A172 (cell line): ENCODE measurements at places on chromosomes 4 and X.

DNA sequence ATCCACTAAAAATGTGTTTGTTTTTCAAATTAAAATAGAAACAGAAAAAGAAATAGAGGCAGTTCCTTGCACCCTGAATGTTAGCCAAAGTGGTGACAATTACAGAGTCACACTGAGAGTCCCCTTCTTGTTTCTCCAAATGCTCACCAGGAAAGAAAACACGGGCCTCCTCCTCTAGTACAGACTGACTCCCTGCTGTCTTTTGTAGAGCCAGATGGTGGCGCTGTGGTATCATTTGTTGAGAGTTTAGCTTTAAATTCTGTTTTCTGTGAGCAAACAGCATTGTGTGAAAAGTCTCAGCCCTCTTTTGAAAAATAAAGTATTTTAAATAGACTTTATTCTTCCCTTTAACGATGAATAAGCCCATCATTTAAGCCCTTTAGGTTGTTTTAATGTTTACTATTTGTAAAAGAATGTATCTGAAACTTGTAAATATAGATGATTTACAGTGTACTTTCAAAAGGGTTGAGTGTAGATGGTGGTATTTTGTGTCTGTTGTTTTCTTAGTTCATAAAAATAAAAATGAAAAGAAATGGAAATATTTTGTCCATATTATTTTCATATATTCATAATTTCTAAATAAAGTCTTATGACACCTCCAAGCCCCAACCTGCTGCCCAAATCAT, 36.9 kb upstream of the ATOH1 start:
- peak; percentile 38 for DNase-seq

GRCh38 chr4:55791666-55792065, 27.9 kb upstream of the EXOC1L start:
- peak; percentile 21 for DNase-seq

- DNase-seq = no peak
Measured at GRCh38 chr4:26476545-26476944, 13.7 kb downstream of the CCKAR start.

DNA sequence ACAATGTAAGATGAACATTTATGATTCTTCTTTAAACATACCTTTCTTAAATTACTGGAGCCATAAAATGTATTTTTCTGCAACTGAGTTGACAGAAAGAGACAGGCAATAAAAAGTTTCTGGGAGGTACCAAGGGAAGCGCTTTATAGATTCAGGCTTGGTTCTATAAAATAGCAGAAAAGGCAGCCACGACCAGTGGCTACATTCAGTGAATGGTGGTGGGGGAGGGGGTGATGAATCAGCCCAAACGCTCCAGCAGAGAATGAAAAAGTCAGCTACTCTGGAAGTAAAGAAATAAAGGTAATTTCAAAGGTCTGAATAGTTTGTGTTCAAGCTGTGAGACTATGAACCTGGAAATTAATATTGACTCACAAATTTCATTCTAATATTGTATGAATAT, 456.1 kb downstream of the KCTD8 start:
- peak; percentile 2 for DNase-seq

DNA sequence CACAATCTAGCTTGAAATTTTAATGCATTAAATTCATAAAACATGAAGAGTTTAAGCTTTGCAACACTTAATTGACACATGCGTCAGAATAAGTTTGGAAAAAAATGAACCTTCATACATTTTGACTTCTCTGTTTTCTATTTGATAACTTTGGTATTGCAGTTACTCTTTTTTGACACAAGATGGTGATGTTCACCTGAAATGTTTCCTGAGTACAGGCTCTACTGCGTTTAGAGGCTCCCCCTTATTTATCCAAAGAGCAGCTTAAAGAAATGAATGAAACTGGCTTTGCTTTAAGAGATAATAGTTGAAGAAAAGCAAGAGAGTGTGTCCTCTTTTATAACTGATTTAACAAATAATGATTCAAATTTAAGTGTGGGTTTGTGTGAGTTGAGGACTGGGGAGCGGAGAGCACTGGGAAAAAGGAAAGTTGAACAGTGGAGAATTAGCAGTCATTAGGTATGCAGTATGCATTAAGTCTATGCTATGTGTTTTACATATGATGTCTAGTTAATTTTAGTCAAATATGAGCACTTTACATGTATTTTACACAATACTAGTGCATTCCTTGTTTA, 180.6 kb upstream of the NUDT6 start:
- DNase-seq = peak; percentile 30

DNA sequence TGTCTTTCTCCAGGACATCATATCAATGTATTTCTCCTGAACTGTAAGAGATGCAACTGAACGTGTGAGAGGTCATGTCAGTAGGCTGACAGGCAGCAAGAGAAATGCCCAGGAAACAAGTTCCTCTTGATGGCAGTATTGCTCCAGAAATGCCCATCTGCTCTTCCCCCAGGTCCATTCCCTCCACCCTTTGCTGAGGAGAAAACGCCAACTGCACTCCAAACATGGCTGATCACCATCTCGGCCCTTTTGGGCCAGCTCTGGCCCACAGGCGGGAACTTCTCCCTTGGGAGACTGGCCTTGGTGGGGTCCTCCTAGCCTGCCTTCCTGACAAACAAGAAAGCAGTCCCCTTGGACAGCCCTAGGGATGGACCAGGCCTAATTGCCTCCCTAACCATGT, 276.5 kb upstream of the AGTR2 start:
- DNase-seq = no peak

DNA sequence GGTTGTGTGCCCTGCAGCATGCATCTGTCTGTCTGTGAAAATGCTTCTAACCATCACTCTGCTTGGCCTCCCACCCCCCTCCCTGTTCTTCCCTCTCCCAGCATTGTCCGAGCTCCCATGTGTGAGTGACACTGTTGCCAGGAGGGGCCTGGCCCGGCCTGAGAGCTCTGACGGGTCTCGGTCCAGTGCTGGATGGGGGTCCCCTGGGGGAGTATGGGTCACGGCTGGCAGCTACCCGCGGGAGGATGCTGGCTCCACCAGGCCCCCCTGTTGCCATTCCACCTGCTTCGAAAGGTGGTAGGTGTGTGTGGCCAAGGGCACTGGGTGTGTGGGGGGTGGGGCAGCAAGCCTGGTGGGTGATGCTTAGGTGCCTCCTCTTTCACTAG, 3.6 kb downstream of the NLGN3 start:
- DNase-seq = no peak

DNA sequence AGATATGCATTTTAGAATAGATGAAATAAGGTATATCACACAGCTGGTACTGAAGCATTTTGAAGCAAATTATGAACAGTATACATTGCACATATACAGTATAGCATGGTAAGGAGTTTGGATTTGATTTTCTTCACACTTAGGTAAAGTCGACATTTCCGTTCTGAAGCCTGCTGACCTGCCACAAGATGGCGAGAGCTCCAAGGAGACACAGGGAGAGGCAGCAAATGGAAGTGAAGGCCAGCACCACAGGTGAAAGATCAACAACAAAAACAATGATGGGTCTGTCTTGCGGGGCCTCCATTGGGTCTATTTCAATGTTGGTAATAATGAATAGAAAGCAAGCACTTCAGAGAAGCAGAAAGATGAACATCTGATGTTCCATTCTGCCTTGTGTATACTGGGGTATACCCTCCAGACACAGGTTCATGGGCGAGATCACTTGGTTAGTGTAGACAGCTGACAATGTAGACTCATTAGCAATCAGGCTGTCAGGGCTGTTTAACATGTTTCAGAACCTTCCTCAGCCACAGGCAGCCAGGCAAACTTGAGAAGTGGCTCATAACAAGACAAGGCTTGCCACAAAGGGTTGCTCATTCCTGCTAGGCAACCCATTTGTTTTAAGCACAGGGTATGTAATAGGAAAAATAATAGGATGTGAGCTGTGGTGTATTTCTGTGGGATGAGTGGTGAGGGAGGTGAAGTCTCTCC, 21.4 kb upstream of the NOX1 start:
- DNase-seq = peak; percentile 0

GRCh38 chrX:129748305-129748704, 9.5 kb downstream of the XPNPEP2 start:
- DNase-seq = no peak

GRCh38 chr4:103591841-103592240, 127.9 kb downstream of the TACR3 start:
- DNase-seq = no peak

GRCh38 chr4:25022766-25023165, 8.0 kb downstream of the LGI2 start:
- DNase-seq = no peak

DNA sequence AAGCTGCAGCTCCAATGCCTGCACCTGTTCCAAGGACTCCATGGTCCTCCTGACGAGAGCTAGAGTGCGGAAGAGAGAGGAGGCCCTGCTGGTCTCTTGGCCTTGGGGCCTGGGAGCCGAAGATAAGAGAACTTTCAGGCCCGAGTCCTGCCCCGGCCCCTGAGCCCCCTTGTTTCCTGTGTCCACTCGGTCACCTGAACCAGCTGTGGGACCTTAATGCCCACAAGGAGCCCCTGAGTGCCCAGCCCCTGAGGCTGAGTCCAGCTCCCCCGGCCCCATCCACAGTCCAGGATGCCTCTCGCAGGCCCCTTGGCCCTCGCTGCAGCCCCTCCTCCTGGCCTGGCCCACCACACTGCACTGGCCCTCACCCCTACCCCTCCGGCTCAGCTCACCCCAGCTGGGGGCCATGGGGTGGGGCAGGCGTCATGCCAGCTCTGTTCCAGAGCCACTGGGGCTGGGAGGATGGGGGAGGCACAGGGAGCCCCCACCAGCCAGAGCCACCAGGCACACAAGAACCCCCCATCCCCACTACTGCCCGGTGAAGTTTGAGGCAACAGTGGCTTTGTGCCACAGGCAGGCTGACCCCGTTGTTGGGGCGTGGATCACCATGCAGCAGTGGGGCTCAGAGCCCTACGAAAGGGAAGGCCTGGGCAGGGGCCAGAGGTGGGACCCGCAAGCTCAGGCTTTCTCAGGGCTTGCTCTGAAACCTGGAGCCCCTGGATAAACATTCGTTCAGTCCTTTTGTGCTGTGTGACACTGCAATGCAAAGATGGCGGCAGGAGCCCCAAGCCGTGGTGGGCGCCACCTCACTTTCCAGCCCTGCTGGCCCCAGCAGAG, 14.1 kb downstream of the NAT8L start:
- no peak for DNase-seq

- no peak for DNase-seq
Measured at GRCh38 chrX:69161786-69162349, 3.4 kb downstream of the PJA1 start.

DNA sequence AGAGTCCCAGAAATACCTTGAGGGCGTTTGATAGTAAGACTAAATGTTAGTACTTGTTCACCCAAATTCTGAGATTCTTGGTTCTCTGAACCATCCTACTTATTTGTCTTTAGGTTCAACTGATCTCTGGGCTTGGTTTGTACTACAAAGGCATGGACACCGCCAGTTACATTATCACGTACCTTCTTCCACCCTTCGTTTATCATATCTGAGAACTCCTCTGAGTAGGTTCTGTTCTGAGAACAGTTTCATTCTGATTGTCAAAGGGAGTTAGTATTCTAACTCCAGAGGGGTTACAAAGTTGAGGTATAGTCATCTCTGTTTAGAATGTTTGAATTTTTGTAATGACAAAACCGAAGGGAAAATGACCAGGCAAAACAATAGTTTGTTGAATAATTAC, 19.3 kb downstream of the ZFX start:
- DNase-seq = no peak

- no peak for DNase-seq
Measured at GRCh38 chr4:14910411-14910810, 91.9 kb upstream of the CPEB2 start.

- no peak for DNase-seq
Measured at GRCh38 chrX:9859711-9860555, 73.7 kb downstream of the SHROOM2 start.

DNA sequence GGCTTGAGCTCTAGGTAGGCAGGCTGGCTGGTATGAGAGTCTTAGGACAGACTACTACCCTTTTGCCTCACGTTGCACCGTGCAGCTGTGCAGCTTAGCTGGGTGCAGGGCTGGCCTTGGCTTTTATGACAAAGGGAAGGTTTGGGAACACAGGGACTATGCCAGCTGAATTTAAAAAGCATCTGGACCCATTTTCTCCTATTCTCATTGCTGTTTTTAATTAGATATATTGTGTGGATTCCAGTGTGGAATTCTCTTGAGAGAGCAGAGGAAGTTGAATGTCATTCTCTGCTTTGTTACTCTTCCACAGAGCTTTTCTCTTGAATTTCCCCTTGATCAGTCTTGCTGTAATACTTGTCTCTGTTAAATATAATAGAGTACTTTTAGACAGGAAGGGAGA, 192.7 kb downstream of the ZNF330 start:
- no peak for DNase-seq

DNA sequence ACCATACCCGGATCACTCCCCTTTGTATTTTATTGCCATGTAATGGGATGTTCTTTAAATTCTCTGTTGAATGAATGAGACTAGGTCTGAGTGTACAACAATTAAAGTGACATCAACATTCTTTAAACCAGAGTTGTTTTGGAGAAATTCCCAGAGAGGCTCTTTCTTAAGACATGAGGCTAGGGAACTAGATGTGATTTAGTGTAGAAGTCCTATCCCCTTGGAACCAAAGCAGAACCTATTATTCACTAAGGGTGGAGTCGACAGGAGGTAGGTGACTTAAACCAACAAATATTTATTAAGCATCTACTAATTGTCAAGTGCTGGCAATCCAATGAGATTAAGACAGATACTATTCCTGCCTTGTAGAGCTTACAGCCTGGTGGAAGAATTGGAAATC, 1.7 kb downstream of the EIF1AX start:
- peak; percentile 39 for DNase-seq

DNA sequence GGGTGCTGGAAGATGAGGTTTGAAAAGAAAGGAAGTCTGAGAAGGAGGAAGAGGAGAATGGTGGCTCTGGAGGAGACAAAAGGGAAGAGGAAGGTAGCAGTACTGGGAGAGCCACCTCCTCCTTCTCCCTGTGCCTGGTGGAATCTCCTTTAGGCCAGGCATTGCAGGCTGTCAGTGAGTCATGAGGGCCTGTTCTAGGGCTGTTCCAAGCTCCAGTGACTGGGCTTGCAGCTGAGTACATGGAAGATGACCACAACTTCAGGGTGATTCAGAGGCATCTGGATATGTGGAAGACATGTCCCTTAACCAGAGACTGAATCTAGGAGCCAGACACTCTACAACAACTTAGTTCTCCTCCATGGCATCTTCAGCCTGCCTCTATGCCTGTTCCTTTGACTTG, 107.8 kb downstream of the EFNB1 start:
- DNase-seq = peak; percentile 38

- DNase-seq = peak; percentile 77
Measured at GRCh38 chrX:2848871-2849301, 20.2 kb downstream of the GYG2 start.

DNA sequence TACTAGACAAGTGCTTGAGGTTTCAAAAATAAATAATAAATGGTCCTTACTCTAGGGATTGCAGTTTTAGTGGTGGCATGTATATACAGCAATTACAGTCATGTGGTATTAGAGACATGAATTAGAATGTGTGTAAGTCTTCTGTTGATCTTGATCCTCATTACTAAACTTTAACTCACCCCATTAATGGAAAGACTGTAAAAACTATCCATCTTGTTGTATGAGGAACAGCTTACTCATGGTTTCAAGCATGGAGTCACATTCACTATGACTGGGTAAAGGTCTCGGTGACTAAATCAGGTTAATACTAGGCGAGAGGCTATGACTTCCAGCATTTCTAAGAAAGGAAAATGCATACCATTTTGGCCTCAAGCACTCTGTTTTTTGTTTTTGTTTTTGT, 107.0 kb upstream of the HPGD start:
- DNase-seq = peak; percentile 1
